ENCODE measurements at places on chromosomes 11 and 22.
A peak's percentile ranks its signal among the peaks of the same experiment; 100 is the strongest.

- no peak for DNase-seq
These were observed 58.3 kb downstream of the MYH9 start for GRCh38 chr22:36329254-36330078.

- DNase-seq = peak; percentile 53
These were observed at the start of gene BCR for GRCh38 chr22:23180301-23180892. TSS of gene BCR (plus strand) at chr22:23180509. CDS start at chr22:23180961, 452 bp downstream.

DNA sequence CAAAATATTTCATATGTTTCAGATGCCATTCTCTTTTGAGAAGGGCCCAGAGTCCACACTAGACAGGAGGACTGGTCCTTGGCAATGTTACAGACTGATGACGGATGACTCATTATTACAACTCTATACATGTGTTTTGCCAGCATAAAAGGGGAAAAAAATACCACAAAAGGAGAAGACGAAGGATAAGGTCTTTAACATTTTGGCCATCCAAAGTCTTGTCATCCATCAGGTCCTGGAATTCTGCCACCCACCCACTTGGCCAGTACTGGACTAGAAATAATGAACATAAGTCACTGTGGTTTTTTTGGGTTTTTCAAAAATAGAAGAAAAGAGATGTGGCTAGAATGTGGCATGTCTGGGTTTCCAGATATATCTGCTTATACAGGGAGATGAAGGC lies 57.7 kb upstream of the BDNF start:
- DNase-seq = no peak

- DNase-seq = no peak
These were observed 84.8 kb upstream of the HTATIP2 start for GRCh38 chr11:20278727-20279126.

DNA sequence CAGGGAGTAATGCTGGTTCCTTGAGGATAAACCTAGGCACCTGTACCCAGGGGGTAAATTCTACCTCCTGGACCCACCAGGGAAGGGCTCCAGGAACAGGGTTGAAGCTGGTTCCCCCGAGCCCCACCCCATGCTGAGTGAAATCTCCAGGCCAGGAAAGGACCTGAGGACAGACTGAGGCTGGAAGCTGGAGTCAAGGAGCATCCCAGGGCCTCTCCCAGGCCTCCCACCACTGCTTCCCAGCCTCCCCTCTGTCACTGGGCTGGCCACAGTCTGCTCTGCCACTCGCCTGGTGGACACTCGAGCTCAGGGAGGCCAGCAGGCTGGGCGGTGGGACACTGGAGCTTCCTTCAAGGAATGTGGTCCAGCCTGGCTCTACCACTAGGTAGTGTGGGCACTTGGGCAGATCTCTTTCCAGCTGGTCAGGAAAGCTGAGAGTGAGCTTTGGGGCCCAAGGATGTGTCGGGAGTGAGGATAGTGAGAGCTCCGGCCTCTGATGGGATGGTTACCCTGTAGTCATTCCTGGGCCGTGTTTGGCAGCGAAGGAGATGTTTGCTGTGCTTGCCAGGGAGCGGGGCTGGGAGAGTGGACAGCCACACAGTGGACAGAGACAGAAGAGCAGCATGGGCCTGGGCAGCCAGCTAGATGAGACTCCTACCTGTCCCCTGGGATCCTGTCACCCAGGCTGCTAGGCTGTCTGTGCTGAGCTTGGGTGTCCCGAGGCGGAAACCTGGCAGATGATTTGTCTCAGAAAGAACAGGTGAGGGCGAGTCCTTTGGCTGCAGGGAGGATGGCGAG lies 3.4 kb downstream of the OVOL1 start:
- no peak for DNase-seq

- DNase-seq = no peak
These were observed 870 bp upstream of the CTTN start for GRCh38 chr11:70397336-70397982.

DNA sequence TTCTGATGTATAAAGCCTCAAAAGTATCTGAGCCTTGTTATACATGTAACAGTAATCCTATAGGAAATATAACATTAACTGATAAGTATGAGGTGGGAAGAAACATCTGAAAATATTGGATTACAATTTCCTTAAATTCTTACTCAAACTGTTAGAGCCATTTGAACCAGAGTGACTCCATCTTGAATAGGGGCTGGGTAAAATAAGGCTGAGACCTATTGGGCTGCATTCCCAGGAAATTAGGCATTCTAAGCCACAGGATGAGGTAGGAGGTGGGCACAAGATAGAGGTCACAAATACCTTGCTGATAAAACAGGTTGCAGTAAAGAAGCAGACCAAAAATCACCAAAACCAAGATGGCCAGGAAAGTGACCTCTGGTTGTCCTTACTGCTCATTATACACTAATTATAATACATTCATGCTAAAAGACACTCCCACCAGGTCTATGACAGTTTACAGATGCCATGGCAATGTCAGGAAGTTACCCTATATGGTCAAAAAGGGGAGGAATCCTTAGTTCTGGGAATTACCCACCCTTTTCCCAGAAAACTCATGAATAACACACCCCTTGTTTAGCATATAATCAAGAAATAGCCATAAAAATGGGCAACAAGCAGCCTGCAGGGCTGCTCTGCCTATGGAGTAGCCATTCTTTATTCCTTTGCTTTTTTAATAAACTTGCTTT lies 114.9 kb downstream of the PGR start:
- no peak for DNase-seq

- no peak for DNase-seq
These were observed 98.3 kb downstream of the ELP4 start for GRCh38 chr11:31607914-31608313.

GRCh38 chr11:69430566-69430965 lies 50.9 kb upstream of the LINC01488 start:
- DNase-seq = no peak

GRCh38 chr11:10503777-10504480 lies 37.1 kb downstream of the RNF141 start:
- DNase-seq = no peak

DNA sequence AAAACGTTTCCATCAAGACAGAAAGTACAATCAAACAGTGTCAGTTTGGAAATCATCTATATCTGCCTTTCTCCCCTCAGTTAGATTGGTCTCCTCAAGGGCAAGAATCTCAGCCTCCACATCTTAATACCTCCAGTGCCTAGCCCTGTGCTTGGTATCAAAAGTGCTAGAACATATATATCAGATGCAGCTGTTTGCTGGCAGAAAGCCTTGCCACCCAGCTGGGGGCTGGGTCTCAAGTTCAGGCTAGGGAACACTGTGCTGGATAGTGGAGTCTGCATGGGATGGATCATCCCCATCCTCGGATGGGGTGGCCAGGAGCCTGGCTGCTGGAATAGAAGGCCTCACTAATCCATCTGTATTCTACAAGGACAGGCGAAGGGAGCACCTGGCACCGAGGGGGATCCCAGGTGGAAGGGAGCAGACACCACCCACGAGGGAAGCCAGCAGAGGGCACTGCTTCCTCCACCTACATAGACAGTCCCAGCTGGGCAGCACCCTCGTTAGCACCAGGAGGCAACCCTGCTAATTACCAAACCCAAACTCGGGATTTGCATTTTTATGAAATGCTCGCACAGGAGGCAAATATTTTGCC lies 602.2 kb downstream of the BUD13 start:
- DNase-seq = no peak

GRCh38 chr11:9571763-9572115 lies 1.7 kb upstream of the WEE1 start:
- DNase-seq = no peak

GRCh38 chr22:44333847-44334635 lies 21.3 kb upstream of the SHISAL1 start:
- DNase-seq = no peak

- DNase-seq = no peak
These were observed 51.8 kb downstream of the GALNT18 start for GRCh38 chr11:11569936-11570491.

DNA sequence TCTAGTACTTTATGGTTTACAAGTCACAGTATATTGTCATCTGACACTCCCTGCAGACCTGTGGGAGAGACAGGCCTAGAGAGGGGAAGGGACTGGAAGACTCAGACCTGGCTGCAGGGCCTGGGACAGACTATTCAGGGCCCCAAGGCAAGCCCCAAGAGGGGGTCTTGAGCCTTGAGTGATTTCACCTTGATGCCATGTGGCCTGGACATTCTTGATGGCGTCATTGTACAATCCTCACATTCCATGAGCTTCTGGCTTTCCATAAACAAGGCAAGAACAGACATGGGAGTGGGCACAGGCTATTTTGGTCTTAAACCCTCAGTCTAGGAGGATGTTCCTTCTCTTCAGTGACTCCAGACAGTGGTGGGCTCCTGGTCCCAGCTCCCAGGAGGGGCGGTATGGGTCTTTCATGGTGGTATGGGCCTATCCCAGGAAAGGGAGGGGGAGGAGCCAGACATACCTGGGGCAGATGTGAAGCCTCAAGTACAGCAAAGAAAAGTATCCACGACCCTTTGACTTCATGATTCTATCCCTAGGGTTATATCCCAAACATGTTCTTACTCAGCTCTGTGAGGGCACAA lies 1.8 kb upstream of the TBC1D10A start:
- DNase-seq = no peak

DNA sequence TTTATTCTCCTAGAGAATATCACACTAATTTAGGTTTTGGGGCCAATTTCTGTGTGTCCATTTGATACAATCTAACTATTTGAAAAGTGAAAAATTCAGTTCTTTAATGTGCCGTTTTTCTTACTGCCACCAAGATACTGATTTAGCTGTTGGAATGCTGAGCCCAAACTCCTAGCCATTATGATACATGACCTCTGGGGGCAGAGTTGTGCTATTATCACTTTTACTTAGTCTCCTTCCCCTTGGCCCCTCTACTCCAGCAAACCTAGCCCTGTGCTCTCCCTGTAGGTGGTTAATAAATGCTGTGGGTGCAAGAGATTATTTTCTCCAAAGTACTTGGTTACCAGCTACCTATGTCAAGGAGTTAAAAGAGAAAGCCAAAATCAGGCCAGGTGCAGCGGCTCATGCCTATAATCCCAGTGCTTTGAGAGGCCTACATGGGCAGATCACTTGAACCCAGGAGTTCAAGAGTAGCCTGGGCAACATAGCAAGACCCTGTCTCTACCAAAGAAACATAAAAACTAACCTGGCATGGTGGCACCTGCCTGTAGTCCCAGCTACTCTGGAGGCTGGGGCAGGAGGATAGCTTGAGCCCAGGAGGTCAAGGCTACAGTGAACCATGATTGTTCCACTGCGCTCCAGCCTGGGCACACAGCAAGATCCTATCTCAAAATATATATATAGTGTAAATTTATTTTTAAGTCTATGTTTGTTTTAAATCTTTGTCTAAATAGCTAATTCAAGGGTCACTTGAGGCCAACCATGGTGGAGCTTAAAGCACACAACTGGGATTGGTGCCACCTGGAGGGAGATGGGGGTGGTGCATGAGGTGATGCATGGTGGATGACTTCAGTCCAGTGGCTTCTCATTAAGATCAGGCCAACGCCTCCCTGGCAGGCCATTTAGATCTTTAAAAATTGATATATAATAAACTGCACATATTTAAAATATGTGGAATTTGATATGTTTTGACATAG lies 193.2 kb upstream of the PLET1 start:
- no peak for DNase-seq

DNA sequence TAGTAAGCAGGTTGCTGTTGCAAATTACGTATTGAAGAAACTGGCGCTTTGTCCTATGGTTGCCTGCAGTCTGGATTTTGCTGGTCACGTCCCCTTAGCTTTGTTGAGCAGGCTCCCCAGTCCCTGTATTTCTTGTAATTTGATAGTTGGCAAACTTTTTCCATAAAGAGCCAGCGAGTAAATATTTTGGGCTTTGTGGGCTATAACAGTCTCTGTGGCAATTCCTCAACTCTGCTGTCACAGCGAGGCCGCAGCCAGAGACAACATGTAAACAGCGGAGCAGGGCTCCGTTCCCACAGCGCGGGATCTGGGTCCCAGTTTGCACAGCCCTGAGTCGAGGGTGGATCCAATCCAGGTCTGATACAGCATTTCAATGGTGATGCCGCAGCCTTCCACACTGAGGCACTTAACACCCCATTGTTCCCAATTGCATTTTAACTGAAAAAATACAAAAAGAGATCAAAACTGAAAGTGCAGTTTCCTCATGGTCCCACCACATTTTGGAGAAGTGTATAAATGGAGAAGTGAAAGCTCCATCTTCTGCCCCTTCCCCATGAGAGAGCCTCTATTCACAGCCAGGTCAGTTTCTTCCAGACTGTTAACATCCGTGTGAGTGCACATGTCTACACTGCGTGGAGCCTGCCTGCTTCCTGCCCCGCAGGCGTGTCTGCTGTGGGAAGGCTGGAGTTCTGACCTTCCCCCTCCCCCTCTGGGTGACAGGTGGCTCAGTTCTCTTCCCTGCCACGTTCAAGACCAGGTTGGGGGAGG lies 89.1 kb downstream of the RPS6KA4 start:
- DNase-seq = no peak

GRCh38 chr11:112310419-112310818 lies 49.8 kb upstream of the PLET1 start:
- no peak for DNase-seq

- DNase-seq = no peak
These were observed 3.5 kb upstream of the ZP1 start for GRCh38 chr11:60863550-60864521.

GRCh38 chr11:18727479-18728236 lies 1.7 kb upstream of the IGSF22 start:
- DNase-seq = peak; percentile 12

DNA sequence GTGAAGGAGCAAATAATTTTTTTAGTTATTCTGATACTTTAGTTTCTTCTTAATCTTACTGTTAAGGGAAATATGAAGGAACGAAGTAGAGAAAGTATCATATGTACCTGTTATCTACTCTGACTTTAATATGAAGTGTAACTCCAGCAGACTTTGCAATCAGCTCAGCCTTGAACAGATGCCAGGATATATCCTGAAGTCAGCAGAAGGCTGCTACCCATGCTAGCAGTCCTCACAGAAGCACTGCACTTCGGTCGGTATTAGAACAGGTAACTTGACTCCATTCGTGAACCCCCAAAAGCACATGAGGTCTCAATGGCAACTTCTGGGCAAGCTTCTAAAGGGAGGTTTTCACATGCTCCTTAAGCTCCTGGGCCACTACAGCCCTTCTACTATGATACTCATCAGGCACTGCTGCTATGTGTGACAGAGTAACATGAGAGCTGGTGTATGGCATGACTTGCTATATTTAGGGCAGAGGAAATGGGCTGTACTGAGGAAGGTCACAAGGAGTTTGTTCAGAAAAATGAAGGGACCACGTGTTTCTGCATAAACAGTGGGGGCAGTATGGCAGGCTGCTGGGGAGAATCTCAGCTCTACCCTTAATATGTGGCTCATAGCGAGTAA lies 344.1 kb downstream of the SOX6 start:
- DNase-seq = no peak

DNA sequence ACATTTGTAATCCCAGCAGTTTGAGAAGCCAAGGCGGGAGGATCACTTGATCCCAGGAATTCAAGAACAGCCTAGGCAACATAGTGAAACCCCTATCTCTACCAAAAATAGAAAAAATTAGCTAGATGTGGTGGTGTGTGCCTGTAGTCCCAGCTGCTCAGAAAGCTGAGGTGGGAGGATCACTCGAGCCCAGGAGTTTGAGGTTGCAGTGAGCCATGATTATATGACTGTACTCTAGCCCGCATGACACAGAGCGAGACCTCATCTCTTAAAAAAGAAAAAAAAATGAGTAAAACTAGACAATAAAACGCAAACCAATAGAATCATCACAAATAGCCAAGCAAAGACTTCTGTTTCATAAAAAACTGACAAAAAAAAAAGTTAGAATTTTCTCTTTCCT lies 21.8 kb downstream of the NUCB2 start:
- DNase-seq = no peak

GRCh38 chr11:70099578-70100279 lies 21.6 kb downstream of the ANO1 start:
- DNase-seq = no peak

GRCh38 chr11:116579857-116580727 lies 192.7 kb downstream of the BUD13 start:
- no peak for DNase-seq

- DNase-seq = no peak
These were observed 16.2 kb downstream of the CREB3L1 start for GRCh38 chr11:46293641-46294103.

All from NCI-H1436 (cell line).